ENCODE measurements at places on chromosomes 16 and 17.

DNA sequence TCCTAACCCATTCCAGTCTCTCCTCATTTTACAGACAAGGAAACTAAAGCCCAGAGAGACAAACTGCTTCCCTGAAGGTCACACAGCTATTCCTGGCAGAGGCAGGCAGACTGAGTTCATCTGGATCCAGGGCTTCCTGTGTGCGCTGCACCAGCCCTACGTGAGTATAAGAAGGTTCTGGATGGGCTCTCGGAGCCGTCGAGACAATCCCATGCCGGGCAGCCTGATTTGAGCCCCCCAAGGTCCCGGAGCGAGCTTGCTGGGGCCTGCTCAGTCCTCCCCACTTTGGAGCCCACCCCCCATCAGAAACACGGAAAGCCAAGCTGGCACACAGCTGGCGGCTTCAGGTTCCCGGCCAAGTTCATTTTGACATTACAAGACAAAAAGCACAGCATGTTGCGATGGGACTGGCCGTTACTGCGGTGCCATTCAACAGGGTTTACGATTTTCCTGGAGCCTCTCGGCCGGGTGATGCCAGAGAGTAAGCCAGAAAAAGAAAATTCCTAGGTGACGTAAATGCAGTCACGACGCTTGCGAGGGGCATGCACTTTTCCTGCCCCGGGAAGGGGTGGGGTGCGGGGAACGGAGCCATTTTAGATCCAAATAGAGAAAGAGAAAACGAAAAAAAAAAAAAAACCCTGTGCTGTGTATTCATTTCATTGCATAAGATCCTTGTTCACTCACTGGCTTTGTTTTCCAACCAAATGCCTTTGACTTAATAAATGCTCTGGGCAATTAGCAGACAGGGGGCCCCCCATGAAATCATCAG lies 167.1 kb upstream of the FOXF1 start:
- no peak for DNase-seq

GRCh38 chr16:22264786-22265185 lies 32.4 kb upstream of the POLR3E start:
- DNase-seq: no peak

DNA sequence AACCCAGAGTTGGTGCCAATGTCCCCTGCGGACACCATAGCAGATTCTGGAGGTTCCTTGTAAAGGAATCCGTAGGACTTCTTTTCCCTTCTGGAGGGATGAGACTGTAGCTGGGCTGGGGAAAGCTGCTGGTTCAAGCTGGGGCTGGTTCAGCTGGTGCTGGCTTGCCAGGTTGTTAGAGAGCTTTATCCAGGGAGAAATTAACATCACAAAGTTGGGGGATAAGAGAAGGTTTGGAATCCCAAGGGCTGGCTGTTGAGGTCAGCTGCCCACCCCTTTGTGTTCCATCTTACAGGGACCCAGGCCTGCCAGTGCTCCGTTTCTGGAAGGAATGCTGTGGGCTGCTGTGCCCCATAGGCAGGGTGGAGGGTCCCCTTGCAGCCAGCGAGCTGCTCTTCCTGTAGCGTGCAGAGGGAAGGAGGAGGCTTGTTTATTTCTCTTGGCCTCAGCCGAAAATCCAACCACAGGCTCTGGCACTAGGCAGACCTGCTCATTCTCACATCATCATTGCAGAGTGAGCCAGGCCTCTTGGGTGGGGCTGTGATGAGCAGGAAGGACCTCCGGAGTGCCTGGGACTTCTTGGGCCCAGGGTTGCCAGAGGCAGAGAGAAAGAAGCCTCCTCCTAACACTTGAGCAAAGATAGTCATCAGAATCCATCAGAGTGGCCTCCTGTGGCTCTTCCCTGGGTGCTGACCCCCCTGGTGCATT lies 251.1 kb downstream of the SEC14L1 start:
- DNase-seq: no peak

DNA sequence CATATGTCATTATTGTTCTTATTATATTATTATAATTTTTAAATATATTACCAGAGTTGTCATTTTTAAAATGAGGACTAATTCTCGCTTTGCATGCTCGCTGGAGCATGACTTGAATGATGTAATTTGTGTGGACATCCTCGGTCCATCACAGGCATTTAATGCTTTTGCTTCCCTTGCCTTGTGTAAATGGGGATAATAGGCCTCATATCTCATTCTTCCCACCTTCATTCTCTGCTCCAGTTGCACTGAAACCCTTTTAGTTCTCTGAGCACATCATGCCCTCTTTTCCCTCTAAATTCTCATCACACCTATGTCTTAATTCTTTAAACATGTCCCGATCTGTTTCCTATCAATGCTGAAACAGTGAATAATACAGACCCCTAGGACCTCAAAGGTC lies 285.4 kb downstream of the HS3ST4 start:
- DNase-seq: no peak

- no peak for DNase-seq
Measured at GRCh38 chr16:87371261-87371866, 12.2 kb downstream of the FBXO31 start.

DNA sequence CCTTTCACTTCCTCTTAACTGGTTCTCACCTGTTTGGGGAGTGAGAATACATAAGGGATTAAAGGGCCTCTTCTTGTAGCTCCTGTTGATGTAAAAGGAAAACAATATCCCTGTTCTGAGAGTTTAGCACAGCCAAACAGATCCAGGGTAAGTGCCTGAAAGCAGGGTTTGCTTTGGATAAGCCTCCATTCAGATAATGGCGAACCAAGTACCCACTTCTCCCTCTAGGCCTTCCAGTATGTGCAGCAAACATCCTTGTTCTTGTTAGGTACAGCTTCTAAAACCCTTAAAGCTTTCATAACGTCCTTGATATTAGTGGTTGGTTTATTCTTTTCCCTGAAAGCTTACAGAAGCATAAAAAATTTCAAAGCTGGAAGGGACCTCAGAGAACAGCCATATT lies 130.6 kb upstream of the DNAH9 start:
- DNase-seq: no peak

DNA sequence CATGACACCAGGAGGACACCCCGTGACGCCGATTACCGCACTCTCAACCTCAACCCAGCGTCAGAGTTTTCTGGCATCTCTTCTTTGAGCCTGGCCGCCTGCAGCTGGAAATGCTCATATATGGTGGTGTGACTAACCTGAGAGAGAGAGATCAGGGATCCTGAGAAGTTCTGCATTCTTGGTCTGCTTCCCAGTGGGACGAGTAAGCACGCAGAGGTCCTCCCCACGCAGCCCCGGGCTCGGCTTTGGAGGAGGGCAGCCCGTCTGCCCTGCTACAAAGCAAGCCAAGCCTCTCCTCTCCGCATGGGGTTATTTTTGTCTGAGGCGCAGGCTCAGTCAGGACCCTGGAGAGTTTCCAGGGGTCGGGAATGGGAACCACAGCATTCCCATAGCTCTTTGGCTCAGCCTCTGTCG lies 16.5 kb downstream of the CRISPLD2 start:
- no peak for DNase-seq

DNA sequence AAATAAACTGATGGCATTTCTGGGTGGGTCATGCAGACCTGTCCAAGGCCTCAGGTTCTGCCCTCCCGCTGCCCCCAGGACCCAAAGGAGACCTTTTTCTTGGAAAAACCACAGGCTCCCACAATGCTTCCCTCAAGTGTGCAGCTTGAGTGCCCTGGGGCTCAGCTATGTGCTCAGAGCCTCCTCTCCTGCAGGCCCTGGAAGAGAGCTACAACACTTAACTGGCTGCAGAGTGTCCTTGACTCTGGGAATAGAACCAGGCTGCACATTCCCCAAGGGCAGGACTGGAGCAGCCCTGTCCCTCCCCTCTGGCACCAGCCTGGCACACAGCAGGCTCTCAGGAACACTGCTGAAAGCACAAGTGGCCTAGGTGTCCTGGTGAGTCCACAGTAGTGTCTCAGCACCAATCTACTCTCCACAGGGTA lies 4.8 kb upstream of the SREBF1 start:
- DNase-seq: no peak

GRCh38 chr17:3558603-3559269 lies 1.1 kb upstream of the TRPV3 start:
- no peak for DNase-seq

GRCh38 chr16:90018652-90019542 lies at the start of gene DBNDD1:
Gene DBNDD1 (minus strand): TSS chr16:90019456. CDS start chr16:90019341, 115 bp downstream.
- DNase-seq: no peak

DNA sequence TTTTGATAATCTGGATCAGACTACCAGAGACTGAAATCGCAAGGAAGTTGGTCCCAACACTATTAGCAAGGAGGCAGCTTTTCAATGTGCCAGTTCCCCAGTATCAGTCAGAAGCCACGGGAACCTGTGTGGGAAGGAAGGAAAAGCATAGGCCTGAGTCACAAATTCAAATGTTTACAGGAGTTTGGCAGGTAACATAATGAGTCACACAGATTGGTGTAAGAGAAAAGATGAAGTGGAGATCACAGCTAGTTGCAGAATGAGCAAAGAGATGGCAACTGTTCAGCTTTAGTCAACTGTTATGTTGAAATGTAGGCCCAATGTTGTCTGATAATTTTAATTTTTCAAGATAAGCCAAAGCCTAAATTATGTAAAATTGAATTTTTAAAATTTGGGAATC lies 28.1 kb upstream of the ITGA2B start:
- DNase-seq: no peak

- DNase-seq: no peak
Measured at GRCh38 chr16:53964145-53964790, 260.3 kb downstream of the FTO start.

GRCh38 chr17:78840780-78841611 lies at the start of gene USP36:
Gene USP36 (minus strand): TSS chr17:78840814. CDS start chr17:78836363, 4,451 bp downstream.
- peak; percentile 100 for DNase-seq

DNA sequence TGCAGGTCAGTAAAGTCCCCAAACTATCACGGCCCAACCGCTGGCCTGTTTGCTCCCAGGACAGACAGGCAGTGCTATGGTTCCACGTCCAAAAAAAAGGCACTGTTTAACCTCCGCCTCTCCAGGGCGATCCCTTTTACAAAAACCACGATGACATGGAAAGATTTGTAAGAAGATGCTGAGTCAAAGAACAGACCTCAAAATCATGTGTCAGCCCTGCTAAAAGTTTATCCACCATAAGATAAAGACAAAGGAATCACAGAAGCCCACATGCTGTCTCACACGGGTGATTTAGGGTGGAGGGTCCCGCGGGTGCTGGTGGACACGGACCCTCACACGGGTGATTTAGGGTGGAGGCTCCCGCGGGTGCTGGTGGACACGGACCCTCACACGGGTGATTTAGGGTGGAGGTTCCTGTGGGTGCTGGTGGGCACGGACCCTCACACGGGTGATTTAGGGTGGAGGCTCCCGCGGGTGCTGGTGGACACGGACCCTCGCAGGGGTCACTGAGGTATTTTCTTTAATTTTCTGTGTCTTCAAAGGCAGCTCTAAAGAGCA lies 117.2 kb upstream of the METRNL start:
- no peak for DNase-seq

DNA sequence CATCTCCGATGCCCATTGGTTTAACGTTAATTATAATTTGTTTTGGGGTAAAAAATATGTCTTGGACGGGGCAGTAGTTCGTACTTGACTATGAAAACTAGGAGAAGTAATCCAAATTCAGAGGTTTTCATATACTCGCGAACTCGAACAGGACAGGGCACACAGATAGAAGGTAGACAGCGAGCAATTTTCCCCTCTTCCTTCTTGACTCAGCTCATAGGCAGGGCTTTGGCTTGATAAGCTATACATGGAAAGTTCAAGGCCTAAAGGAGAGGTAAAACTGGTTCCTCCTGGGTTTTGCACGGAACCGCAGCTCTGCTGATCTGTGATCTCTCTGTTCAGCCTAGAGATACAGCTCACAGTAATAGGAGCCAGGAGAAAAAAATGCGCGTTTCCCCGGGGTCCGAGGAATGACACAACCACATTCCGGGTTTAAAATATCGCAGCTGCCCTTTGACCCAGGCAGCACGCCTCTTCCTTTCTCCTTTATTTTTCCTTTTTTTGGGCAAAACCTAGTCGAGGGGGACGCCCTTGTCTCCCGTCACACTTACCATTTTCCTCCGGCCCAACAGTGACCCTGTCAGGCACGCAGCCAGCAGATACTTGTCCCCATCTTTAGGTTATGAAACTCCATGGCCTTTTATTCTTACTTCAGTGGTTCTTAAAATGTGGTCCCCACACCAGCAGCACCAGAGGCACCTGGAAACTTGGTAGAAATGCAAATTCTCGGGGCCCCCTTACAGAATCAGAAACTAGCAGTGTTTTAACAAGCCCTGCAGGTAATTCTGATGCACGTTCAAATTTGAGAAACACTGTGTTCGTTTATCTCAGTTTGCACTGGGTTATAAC lies 1.7 kb upstream of the LASP1 start:
- no peak for DNase-seq

DNA sequence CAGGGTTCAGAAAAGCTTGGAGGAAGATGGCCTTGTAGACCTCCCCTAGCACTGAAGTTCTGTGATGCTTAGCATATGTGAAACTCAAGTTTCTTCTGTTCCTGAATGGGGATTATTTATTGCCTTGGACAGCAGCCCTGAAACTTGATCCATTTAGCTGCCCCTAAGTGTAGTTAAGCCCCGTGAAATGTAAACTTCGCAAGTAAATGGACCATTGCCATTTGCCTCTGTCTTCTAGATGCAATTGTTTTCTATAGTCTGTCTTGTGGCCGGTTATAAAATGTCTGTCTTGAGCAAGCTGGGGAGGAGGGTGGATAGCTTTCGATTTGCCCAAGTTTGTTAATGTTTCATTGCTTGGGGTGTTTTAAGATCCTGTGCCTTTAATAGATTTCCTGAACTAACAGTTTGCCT lies 261.8 kb downstream of the CDH13 start:
- DNase-seq: no peak

DNA sequence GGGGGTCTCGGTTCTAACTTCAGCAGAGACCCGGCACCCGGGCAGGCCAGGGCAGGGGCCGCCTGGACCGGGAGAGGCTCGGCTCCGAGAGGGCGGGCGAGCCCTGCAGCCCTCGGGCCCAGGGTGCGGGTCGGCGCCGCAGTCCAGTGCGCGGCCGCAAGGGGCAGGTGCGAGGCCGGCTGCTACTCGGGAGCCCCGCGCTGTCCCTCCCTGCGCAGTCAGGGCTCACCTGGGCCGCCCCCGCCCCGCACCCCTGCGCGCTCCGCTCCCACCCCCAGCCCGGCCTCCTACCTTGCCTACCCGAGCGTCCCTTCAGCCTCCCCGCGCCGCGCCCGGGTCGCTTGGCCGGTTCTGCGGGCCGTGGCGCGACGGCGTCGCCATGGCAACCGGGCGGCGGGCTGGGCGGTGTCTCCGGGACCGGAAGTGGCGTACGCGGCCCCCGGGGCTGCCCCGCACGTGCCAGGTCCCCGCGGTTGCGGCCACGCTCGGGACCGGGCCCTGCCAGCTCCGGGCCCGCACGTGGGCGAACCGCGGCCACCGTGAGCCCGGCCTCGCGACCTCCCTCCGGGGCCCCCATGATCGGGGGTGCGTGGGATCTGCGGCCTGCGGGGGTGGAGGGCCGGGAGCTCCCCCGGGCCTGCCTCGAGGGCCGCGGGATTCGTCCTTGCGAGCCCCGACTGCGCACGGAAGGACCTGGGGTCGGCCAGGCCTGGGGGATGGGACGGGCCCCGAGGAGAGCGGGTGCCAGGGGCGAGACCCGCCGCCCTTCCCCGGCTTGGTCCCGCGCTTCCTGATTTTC lies at the start of gene CYB561:
TSS of gene CYB561 (minus strand) at position 353 of the 799 bp plus-strand sequence. CDS start 8,759 bp downstream, outside the sequence.
- DNase-seq: peak; percentile 40

Measured in stimulated activated CD8-positive, alpha-beta memory T cell treated with anti-CD3 and anti-CD28 coated beads, Interleukin-7, amount 100 ng/mL, for 24 hours (primary cell).